Type B pancreatic cell (in vitro differentiated cells): ENCODE measurements at places on chromosomes 3 and 15.

DNA sequence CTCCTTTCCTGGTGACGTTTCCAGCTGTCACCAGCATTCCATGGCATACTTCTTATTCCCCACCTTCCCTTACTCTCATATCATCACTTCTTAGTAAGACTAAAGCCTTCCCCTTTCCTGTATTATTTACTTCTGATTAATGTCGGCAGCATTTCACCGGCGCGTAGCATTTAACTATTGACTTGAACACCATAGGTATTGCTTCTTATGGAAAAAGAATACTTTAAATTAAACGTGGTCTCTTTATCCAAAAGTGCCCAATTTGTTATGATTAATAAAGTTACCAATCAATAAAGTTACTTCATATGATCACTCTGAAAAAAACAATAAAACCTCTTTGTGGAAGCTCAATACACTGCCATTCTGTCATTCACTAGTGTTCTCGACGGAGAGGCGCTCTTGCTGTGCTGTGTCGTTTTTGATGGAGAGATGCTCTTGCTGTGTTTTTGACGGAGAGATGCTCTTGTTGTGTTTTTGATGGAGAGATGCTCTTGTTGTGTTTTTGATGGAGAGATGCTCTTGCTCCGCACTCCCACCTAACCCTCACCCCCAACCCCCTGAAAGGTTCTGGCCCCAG is 165.0 kb downstream of the XXYLT1 start:
- H3K4me1 ChIP-seq: peaks cover 50% of the 10 kb centered on the region
- no peaks in the 10 kb centered on the region for H3K27me3 ChIP-seq
- peak overlapping the region; percentile 19 for H3K4me3 ChIP-seq
- H3K36me3 ChIP-seq: peaks cover 6% of the 10 kb centered on the region

GRCh38 chr3:46797486-46797885 is 65.8 kb downstream of the MYL3 start:
- H3K4me1 ChIP-seq: no peaks in the 10 kb centered on the region
- DNase-seq: no peak
- no peaks in the 10 kb centered on the region for H3K36me3 ChIP-seq
- peaks cover 2% of the 10 kb centered on the region for H3K27me3 ChIP-seq

DNA sequence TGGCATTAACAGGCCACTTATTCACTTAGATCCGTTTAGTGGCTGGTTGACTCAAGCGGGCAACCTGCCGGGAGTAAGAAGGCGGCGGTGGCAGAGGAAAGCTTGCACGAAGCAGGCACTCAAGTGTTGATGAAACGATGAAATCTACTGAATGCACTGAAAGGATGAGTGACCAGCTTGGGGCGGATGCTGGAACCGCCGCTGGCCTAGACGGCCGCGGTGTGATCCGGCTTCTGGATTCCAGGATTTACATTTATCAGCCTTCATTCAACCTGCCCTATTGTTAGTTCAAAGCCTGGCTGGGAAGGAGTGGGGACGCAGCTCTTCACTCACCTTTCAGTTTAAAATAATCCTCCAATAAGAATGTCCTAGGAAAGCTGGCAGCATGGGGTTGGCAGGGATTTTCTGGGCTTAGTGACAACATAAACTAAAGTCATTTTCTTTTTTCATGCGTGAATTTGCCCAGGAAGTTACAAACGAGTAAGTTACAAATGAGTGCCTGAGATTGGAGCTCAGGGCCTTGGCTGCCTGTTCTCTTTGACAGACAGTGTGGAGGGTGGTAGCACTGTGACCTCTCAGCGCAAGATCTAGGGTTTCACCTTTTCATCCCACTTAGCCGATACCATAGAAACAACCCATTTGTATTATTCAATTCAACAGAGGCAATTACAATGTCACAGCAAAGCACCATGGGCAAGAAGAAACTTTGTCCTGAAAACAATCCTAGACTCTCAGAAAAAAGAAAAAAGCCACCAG is 1.1 kb upstream of the PLCH1 start:
- peaks cover 8% of the 10 kb centered on the region for H3K27me3 ChIP-seq
- H3K4me3 ChIP-seq: peak overlapping the region; percentile 98
- peak overlapping the region; percentile 42 for H3K27ac ChIP-seq

GRCh38 chr15:41865490-41866055 is 26.9 kb downstream of the PLA2G4B start:
- H3K36me3 ChIP-seq: peaks cover 3% of the 10 kb centered on the region
- no peak for DNase-seq
- peaks cover 16% of the 10 kb centered on the region for H3K4me1 ChIP-seq
- H3K27me3 ChIP-seq: no peaks in the 10 kb centered on the region
- no peak overlapping the region for H3K27ac ChIP-seq

- H3K27ac ChIP-seq: peak overlapping the region; percentile 97
- no peaks in the 10 kb centered on the region for H3K27me3 ChIP-seq
- DNase-seq: no peak
Observed at GRCh38 chr3:112074616-112075497, 11.3 kb upstream of the C3orf52 start.

- H3K4me3 ChIP-seq: no peak overlapping the region
- H3K27me3 ChIP-seq: no peaks in the 10 kb centered on the region
- H3K4me1 ChIP-seq: no peaks in the 10 kb centered on the region
- DNase-seq: no peak
Observed at GRCh38 chr3:162938083-162938482, 1441.5 kb downstream of the OTOL1 start.

DNA sequence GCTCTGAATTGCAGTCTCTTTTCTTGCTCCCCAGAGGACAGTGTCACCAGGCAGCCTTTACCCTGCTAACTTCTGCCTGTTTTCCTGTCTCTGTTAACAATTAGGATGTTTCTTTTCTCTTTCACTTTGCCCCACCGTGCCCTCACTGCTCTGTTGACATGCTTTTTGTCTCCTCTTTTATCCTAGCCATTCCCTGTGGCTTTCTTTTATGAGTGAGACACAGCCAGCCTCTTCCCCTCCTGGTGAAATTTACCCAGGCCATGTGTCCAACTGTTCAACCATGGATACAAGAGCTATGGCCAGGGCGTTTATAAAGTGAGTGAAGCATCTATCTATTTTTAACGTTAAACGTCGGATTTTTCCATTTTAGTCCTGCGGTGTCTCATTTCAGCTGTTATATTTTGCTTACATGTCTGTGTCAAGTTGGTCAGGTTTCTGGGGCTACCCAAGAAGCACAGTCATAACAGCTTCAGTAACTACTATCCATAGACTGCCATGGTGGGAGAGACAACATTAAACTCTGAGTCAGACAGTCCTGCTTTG is 443.2 kb upstream of the AZI2 start:
- H3K27me3 ChIP-seq: peaks cover 3% of the 10 kb centered on the region
- no peaks in the 10 kb centered on the region for H3K36me3 ChIP-seq

- no peaks in the 10 kb centered on the region for H3K27me3 ChIP-seq
- no peak for DNase-seq
- peaks cover 51% of the 10 kb centered on the region for H3K4me1 ChIP-seq
- peak overlapping the region; percentile 58 for H3K4me3 ChIP-seq
- H3K36me3 ChIP-seq: no peaks in the 10 kb centered on the region
Observed at GRCh38 chr15:78685159-78685921, 44.3 kb upstream of the CHRNB4 start.

DNA sequence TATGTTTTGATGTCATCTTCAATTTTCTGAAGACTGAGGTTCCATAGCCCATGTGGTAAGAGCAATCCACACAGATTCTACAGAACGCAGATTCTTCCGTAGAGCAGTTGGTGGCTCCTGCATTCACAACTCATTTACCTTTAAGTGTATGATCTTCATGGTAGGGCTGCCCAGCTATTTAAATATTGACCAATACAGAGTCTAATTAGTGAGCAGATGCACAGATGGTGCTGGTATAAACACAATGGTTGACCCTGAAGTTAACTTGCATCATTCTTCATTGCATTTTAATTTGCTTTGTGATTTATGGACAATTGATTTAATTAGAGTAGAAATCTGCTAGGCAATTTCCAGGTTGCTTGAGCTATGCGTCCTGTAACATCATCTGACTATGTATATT is 269.2 kb downstream of the SQOR start:
- no peak overlapping the region for H3K27ac ChIP-seq
- H3K4me1 ChIP-seq: no peaks in the 10 kb centered on the region
- no peak overlapping the region for H3K4me3 ChIP-seq
- no peak for DNase-seq

DNA sequence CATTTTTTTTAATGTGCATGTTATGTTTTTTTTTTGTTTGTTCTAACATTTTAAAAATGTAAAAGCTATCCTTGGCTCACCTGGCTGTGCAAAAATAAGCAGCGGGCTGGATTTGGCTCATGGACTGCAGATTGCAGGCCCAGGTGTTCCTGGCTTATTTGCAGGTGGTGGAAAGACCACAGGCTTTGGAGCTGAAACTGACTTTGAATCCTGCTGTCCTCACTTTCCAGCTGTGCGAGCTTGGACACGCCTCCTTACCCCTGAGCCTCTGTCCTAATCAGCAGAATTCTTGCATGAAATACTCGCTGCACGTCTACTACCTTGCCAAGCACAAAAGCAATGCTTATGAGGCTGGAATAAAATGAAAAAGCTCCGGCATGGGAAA is 188.7 kb upstream of the TPM1 start:
- peaks cover 19% of the 10 kb centered on the region for H3K4me1 ChIP-seq
- no peaks in the 10 kb centered on the region for H3K27me3 ChIP-seq
- H3K27ac ChIP-seq: no peak overlapping the region
- no peaks in the 10 kb centered on the region for H3K36me3 ChIP-seq
- DNase-seq: no peak
- no peak overlapping the region for H3K4me3 ChIP-seq

- peak overlapping the region; percentile 81 for H3K4me3 ChIP-seq
- no peaks in the 10 kb centered on the region for H3K36me3 ChIP-seq
Observed at GRCh38 chr3:194768586-194768985, 82.9 kb downstream of the FAM43A start.

- no peak overlapping the region for H3K4me3 ChIP-seq
- no peaks in the 10 kb centered on the region for H3K36me3 ChIP-seq
- H3K4me1 ChIP-seq: peaks cover 11% of the 10 kb centered on the region
- H3K27me3 ChIP-seq: peaks cover 4% of the 10 kb centered on the region
- H3K27ac ChIP-seq: no peak overlapping the region
Observed at GRCh38 chr3:89411201-89411600, 303.8 kb downstream of the EPHA3 start.

DNA sequence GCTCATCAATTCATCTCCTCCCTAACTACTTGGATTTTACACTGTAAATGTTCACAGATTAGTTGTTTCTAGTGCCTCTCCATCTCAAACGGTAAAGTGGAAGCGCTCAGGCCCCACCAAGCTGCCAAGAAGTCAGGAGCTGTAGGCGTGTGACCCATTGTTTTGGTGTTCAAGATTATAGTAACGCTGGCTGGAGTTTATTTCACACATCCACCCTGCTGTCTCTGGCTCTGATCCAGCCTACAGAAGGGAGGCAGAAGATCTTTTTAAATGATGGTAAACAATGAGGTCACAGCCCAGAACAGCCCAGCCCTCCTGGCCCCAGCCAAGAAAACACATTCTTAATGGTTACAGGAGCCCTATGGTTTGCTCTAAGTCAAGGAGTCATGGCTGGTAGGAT is 25.7 kb upstream of the GALNT15 start:
- H3K27ac ChIP-seq: peak overlapping the region; percentile 13
- H3K4me1 ChIP-seq: peaks cover 11% of the 10 kb centered on the region
- H3K27me3 ChIP-seq: peaks cover 3% of the 10 kb centered on the region
- no peak for DNase-seq
- H3K36me3 ChIP-seq: peaks cover 4% of the 10 kb centered on the region

- no peaks in the 10 kb centered on the region for H3K36me3 ChIP-seq
- H3K4me3 ChIP-seq: no peak overlapping the region
- DNase-seq: no peak
- H3K27ac ChIP-seq: no peak overlapping the region
Observed at GRCh38 chr15:70203981-70204560, 106.4 kb upstream of the TLE3 start.

DNA sequence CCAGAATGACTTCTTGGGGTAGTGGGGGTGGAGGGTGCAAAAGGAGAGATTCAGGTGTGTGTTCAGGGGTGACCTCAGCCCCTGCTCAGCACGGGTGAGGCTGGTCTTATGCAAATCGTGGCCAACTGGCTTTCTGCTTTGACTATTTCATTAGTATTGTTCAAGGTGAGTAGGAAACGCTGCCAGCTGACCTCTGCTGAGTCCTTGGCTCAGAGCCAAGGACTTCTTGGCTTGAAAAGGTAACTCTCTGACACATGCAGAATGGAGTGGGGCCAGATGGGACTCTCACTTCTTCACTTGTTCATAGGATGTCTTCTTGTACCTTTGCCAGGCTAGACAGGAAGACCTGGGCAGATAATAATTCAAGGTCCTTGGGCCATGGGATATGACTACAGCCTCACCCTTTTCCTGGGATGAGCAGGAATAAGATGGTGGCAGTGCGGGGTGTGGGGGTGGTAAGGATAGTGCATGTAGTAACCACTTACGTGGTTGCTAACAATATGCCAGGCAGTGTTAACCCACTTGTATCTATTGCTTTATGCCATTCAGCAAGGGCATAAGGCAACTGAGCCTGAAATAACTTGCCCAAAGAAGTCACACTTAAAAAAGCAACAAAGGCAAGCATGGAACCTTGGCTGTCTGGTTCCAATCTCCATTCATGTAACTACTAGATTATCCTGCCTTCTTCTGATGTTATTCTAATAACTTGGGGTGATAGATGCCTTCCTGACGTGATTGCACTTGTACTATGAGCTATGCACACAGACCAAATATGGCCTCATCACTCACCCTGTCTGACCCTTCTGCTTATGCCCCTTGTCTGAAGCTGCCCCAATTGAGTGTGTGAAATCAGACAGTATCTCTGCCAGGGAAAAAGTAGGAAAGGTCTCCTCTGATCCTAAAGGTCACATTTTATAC is 193.1 kb downstream of the NR1D2 start:
- H3K4me3 ChIP-seq: no peak overlapping the region
- DNase-seq: no peak
- peak overlapping the region; percentile 49 for H3K27ac ChIP-seq
- no peaks in the 10 kb centered on the region for H3K27me3 ChIP-seq

- peaks cover 24% of the 10 kb centered on the region for H3K27me3 ChIP-seq
- no peak for DNase-seq
- no peak overlapping the region for H3K4me3 ChIP-seq
- H3K36me3 ChIP-seq: no peaks in the 10 kb centered on the region
Observed at GRCh38 chr3:59515966-59516365, 466.1 kb upstream of the CFAP20DC start.

DNA sequence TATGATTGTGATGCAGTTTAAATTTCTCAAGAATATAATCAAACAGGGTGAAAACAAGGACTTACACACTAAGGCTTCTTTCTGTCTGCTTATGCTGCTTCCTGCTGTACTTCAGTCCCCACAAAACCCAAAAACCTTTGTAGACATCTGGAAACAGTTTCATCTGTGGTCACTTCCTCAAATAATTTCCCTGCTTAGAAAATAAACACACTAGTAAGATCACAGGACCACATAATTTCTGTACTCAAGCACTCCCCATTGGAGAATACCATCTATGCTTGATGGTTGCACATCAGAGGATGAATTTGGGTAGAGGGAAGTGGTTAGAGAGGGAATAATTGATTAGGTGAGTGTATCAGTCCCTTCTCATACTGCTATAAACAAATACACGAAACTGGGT is 266.2 kb downstream of the LSAMP start:
- H3K4me3 ChIP-seq: peak overlapping the region; percentile 5
- peak overlapping the region; percentile 9 for H3K27ac ChIP-seq
- H3K27me3 ChIP-seq: peaks cover 5% of the 10 kb centered on the region
- peaks cover 8% of the 10 kb centered on the region for H3K4me1 ChIP-seq
- H3K36me3 ChIP-seq: no peaks in the 10 kb centered on the region
